Natural killer cell (primary cell): ENCODE measurements at places on chromosomes 7 and 10. TPM values are rescaled to one million over a fixed set of nuclear protein-coding genes. Genes with fewer than 3 reads are reported as not detected.

GRCh38 chr7:132082394-132082793 is 493.9 kb downstream of the PLXNA4 start:
- H3K4me3 ChIP-seq: no peak overlapping the region
- no peak for DNase-seq
- H3K27me3 ChIP-seq: no peaks in the 10 kb centered on the region
- no peak overlapping the region for H3K27ac ChIP-seq
- no peaks in the 10 kb centered on the region for H3K36me3 ChIP-seq
- no peaks in the 10 kb centered on the region for H3K4me1 ChIP-seq

Gene LIPJ
- total RNA-seq: not detected

Gene ANKRD30A
- total RNA-seq: not detected

DNA sequence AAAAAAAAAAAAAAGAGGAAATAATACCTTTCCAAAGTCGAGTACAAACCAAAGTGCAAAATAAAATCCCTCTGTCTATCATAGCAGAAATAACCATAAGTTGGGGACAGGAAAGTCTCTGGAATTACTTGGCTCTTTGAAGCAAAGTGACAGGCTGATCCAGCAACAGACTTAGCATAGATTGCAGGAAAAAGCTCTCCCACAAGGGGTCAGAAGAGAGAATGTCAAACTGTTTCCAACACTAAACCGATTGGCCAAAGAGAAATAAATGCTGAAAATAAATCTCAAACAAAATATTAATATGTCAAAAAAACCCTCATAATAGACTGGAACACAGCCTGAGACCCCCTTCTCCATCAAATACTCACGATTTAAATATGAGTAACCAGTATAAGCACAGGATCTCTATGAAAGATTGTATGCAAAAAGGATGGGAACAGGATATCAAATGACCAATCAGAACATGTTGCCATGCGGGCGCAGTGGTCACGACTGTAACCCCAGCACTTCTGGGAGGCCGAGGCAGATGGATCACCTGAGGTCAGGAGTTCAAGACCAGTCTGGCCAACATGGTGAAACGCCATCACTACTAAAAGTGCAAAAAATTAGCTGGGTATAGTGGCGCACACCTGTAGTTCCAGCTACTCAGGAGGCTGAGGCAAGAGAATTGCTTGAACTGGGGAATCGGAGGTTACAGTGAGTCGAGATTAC is 1000.7 kb upstream of the LRRN3 start:
- DNase-seq: peak; percentile 42
- H3K27me3 ChIP-seq: no peaks in the 10 kb centered on the region
- H3K4me1 ChIP-seq: no peaks in the 10 kb centered on the region

GRCh38 chr10:129901389-129902006 is 62.6 kb downstream of the EBF3 start:
- DNase-seq: no peak
- H3K27ac ChIP-seq: no peak overlapping the region
- H3K4me1 ChIP-seq: no peaks in the 10 kb centered on the region
- H3K27me3 ChIP-seq: no peaks in the 10 kb centered on the region
- no peaks in the 10 kb centered on the region for H3K36me3 ChIP-seq
- H3K4me3 ChIP-seq: no peak overlapping the region

GRCh38 chr7:51035716-51036115 is 253.0 kb upstream of the GRB10 start:
- H3K27me3 ChIP-seq: no peaks in the 10 kb centered on the region
- no peaks in the 10 kb centered on the region for H3K4me1 ChIP-seq
- H3K4me3 ChIP-seq: no peak overlapping the region
- no peak for DNase-seq
- no peaks in the 10 kb centered on the region for H3K36me3 ChIP-seq

Gene PRSS37
- total RNA-seq: not detected

DNA sequence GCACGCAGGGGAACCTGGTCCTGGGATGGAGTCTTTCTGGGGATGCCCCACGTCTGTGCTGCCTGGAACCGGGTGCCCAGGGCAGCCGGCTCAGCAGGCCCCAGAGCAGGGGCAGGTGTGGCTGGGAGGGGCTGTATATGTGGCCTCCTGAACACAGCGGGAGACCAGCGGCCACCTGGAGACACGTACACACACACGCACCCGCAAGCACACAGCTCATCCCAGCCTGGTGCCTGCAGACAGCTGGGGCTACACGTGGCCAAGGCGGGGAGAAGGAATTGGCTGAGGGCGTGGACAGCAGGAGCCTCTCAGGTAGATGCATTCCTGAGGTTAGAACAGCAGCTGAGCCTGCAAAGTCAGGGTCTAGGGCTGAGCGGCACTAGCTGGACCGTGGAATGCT is 14.0 kb downstream of the ADAM8 start:
- no peak for DNase-seq
- H3K27ac ChIP-seq: peak overlapping the region; percentile 62
- no peak overlapping the region for H3K4me3 ChIP-seq
- H3K4me1 ChIP-seq: peaks cover 74% of the 10 kb centered on the region
- peaks cover 33% of the 10 kb centered on the region for H3K36me3 ChIP-seq

DNA sequence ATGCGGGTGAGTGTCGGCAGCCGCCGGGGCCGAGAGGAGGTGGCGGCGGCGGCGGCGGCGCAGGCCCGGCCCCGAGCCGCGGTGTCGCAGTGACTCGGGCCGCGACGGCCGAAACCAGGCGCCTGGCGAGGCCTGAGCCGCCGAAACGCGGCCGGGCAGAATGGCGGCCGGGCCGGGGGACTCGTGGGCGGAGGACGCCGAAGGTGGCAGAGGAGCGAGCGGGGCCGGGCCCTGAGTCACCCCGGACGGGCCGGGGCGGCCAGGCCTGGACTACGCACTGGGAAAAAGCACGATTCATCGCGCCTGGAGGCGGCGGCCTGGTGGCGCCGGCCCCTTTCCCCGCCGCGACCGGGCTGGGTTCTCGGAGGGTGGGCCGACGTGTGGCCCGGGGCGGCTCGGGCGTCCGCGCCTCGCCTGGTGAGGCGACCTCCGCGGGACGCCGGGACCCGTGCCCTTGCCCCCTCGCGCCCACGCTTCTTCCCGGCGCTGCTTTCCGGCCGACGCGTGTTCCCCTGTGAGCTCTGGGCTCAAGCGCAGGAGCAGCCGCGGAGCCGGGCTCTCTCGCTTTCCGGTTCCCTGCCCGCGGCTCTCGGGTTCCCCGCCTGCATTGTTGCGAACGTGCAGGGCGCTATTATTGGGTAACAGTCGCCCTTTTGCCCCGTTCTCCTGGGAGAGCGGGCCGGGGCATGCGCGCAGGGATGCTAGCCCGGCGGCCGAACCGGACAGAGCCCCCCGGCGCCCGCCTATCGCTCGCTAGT is 500 bp downstream of the CUL1 start:
- H3K36me3 ChIP-seq: no peaks in the 10 kb centered on the region
- peak; percentile 51 for DNase-seq
- peak overlapping the region; percentile 85 for H3K4me3 ChIP-seq
- H3K27ac ChIP-seq: peak overlapping the region; percentile 78

GRCh38 chr10:10716972-10717371 is 300.7 kb upstream of the CELF2 start:
- H3K27ac ChIP-seq: no peak overlapping the region
- DNase-seq: no peak
- no peaks in the 10 kb centered on the region for H3K27me3 ChIP-seq
- H3K36me3 ChIP-seq: no peaks in the 10 kb centered on the region
- H3K4me3 ChIP-seq: no peak overlapping the region
- H3K4me1 ChIP-seq: no peaks in the 10 kb centered on the region

DNA sequence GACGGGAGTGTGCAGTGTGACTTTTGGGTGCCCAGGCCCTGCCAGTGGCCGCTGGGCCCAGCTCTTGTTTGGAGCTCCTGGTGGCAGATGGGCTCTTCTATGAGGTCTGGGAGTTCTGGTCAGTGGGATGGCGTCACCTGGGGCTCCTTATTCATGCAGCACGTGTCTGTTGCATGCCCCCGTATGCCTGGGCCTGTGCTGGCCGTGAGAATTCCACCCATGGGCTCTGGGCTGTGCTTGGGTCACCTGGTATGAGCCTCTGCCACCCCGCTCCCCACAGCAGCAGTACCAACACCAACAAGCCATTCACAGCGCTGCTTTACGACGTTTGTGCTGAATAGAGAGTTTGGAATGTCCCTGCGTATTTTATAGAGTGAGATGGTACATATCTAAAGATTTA is 27.1 kb downstream of the INPP5A start:
- no peak overlapping the region for H3K27ac ChIP-seq
- H3K36me3 ChIP-seq: no peaks in the 10 kb centered on the region

DNA sequence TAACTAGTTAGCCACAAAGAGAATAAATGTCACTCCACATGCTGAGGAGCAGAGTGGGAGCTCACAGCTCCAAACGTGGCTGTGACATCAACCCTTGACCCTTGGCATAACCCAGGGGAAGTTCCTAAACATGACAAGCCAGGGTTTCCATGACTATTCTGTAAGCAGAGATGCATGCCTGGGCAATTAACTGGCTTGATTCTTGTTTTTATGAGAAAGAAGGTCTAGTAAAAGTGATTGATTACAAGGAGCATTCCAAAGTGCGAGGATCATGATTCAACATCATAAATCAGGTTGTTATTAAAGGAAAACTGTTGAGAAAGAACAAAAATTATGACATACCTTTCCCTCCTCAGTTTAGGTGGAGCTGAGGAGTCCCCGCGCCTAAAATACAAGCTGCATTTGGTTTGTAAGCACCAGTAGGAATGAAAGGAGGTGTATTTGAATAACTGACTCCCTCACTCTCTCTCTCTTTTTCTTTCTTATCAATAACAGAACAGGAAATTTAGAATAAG is 108.4 kb downstream of the SFMBT2 start:
- no peak for DNase-seq
- no peaks in the 10 kb centered on the region for H3K27me3 ChIP-seq
- no peak overlapping the region for H3K4me3 ChIP-seq
- peaks cover 14% of the 10 kb centered on the region for H3K4me1 ChIP-seq
- no peak overlapping the region for H3K27ac ChIP-seq
- H3K36me3 ChIP-seq: no peaks in the 10 kb centered on the region

GRCh38 chr7:65923316-65923715 is 50.4 kb downstream of the VKORC1L1 start:
- no peaks in the 10 kb centered on the region for H3K36me3 ChIP-seq
- no peaks in the 10 kb centered on the region for H3K27me3 ChIP-seq
- H3K27ac ChIP-seq: no peak overlapping the region
- DNase-seq: no peak
- H3K4me3 ChIP-seq: no peak overlapping the region

DNA sequence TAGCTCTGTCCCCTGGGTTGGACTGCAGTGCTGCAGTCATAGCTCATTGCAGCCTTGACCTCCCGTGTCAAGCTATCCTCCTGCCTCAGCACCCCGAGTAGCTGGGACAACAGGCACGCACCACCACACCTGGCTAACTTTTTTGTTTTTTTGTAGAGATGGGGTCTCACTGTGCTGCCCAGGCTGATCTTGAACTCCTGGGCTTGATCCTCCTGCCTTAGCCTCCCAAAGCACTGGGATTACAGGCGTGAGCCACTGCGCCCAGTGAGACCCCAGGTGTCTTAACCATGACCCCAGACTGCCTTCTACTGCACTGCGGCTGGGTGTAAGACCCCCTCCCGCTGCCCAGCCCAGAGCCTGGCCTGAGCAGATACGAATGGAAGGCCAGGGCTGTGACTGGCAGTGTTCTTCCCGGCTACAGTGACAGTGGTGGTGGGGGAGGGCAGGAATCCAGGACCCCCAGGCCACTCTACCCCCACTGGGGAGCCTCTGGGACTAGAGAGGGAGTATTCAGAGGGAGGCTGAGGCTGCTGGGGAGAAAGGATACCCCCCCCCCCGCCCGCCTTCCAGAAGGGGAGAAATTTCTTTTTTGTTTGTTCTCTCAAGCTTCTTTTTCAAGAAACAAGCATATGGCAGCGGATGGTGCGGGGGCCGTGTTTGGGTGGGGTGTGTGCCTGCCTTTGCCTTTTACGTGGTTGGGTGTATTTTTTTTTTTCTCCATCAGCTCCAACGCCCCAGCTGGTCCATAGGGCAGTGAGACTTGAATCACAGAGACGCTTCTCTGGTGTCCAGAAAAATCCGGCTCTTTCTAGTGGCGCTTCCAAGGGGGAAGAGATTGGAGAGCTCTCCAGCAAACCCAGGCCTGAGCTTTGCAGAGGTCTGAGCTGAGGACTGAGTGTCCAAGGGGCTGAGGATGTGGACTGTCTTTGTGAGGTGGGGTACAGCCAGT is 36.6 kb downstream of the GTF2IRD1 start:
- no peak overlapping the region for H3K27ac ChIP-seq
- no peak for DNase-seq
- no peaks in the 10 kb centered on the region for H3K36me3 ChIP-seq
- H3K4me1 ChIP-seq: no peaks in the 10 kb centered on the region

DNA sequence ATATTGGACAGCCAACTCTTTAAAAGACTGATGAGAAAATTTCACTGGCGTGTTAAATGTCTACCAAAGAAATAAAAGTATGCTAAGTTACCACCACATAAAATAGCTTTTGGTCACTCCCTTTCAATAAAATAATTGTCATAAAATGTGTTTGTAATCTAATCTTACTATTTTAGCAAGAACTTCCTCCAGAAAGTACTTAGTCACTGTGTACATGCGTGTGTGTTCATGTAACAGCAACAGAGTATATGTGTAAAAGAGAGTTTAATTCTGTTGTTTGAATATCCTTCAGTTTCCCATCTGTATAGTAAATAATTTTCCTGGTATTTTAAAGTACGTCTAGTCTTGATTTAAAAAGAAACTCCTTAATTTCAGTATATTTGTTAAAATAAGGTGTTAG is 35.0 kb upstream of the WASL start:
- H3K27me3 ChIP-seq: no peaks in the 10 kb centered on the region
- no peak overlapping the region for H3K27ac ChIP-seq
- DNase-seq: no peak
- H3K4me1 ChIP-seq: no peaks in the 10 kb centered on the region
- H3K36me3 ChIP-seq: no peaks in the 10 kb centered on the region

Gene AP3M1
- 40.6 TPM for total RNA-seq

DNA sequence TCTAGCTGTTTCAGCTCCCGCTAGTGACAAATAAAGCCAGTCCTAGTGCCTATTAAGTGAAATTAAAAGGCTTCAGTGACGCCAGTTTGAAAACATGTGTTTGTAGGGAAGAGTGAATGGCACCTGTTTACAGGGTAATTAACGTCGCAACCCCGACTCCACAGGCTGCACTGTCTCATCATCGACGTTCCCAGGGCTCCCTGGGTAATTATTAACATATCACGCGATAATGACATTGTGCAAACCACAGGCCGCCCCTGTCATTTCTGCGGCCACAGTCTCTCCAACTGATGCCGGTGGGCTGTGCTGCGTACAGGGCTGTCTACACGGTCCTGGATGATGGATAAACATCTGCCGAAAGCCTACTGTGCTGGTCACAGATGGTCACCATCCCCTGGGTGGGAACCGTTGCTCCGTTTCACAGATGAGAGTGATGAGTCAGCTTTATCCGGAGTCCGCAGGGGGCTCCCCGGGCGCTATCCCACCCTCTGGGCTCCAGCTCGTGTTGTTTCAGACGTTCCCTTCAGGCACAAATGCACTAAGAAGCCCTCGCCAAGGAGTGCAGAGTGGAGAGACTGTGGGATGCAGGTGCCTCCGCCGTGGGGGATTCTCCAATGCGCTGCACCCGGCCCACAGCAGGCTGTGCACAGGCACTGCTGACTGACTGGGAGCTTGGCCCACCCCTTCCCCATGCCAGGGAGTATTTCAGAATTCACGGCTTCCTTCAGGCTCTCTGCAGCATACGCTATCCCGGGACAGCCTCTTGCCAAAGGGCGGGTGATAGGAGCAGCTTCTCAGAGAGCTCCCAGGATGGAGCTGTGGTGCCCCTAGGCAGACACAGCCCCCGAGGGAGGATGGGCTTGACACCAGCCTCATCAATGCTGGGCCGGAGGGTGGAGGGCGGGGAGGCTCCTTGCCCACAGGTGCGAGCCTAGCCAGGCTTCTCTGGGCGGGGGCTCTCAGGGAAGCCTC is 491.8 kb upstream of the FOXK1 start:
- no peaks in the 10 kb centered on the region for H3K36me3 ChIP-seq
- no peaks in the 10 kb centered on the region for H3K27me3 ChIP-seq
- H3K4me1 ChIP-seq: no peaks in the 10 kb centered on the region
- no peak overlapping the region for H3K27ac ChIP-seq
- DNase-seq: no peak
- no peak overlapping the region for H3K4me3 ChIP-seq

Gene ANKRD7
- total RNA-seq: not detected
